ENCODE measurements at places on chromosomes 5 and 9. TPM values are rescaled to one million over a fixed set of nuclear protein-coding genes. Genes with fewer than 3 reads are reported as not detected.

- H3K4me1 ChIP-seq = no peaks in the 10 kb centered on the region
- H3K27me3 ChIP-seq = no peaks in the 10 kb centered on the region
- no peak overlapping the region for H3K27ac ChIP-seq
- H3K36me3 ChIP-seq = no peaks in the 10 kb centered on the region
- H3K4me3 ChIP-seq = no peak overlapping the region
Measured at GRCh38 chr5:174314261-174314660, 268.8 kb downstream of the NSG2 start.

DNA sequence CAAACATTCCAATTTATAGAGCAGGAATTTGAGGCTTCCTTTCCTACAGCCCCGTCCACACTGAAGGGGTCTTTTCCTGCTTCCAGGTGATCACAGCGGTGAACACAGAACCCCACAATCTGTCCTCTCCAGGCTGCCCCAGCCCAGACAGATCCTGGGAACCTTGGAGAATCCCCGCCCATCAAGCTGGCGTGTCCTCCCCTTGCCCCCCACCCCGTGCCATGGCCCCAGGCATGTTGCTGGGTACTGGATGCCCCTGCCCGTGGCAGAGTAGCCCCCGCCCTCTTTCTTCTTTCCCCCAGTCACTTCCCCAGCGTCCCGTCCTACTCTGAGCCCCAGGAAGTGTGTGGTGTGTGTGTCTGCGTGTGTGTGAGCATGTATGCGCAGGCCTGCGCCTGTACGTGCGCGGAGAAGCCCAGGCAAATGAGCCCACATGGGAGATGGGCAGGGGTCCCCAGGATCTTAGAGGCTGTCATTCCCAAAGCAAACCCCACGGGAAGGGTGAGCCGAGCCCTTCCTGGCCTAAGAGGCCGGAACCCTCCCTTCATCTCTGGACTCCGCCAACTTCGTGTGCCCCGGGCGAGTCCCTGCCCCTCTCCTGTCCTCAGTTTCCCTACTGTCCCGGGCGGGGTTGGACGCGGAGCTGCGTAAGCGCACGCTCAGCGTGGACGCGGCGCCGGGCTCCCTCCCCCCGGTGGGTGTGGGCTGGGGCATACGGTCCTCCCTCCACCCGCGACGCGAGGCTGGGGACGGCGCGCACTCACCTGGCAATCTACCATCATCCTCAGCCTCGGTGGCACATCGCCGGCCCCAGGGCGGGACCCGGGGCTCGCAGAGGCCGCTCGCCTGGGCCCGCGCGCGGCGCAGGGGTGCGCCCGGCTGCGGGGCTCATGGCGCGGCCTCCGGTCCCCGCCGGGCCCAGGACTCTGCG lies 15.2 kb downstream of the GBGT1 start:
- peak overlapping the region; percentile 94 for H3K4me3 ChIP-seq
- DNase-seq = no peak
- peaks cover 30% of the 10 kb centered on the region for H3K4me1 ChIP-seq

DNA sequence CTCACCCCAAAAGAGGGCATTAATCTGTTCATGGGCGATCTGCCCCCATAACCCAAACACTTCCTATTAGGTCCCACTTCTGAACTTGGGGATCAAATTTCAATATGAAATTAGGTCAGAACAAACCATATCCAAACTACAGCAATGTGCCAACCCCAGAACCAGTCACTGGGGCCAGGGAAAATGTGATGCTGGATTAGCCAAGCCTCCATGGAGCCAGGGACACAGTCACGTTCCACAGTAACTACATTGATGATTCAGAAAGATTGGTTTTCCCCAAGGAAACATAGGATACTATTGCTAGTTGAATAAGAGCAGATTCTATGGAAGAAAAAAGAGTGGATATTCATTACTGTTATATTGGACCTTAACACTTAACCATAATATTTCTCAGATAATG lies 84.2 kb downstream of the GIN1 start:
- no peaks in the 10 kb centered on the region for H3K36me3 ChIP-seq
- H3K27me3 ChIP-seq = no peaks in the 10 kb centered on the region
- H3K4me3 ChIP-seq = no peak overlapping the region
- DNase-seq = no peak
- no peaks in the 10 kb centered on the region for H3K4me1 ChIP-seq

DNA sequence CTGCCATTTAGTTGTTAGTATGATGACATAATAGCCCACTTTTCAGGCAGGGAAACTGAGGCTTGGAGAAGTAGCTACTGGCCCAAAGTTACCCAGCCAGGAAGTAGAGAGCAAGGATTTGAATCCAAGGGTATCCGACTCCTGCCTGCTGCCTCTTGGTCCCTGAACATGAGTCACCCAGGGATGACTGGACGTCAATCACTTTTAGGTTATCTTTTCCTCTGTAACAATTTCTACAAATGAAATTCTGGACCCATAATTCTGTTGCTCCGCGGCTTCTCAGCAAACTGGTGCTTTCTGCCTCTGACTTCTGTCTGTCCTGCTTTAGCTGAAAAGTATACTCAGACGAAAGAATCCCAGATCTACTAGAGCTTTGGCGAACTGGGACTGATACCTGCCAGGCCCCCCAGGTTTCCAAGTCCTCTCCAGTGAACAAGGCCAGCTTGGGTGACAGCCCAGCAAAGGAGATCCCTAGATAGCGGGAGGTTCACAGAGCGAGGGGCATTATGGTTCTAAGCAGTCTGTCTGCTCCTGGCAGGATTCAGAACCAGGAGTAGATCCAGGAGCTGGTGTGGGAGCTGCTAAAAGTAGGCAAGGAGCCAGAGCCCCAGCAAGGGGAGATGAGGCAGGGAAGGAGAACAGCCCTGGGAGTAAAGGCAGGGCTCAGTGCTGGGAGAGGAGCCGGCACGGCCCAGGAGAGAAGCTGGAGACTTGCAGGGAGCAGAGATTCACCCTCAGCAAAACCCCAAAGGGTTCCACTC lies 20.6 kb downstream of the OLFML2A start:
- peaks cover 25% of the 10 kb centered on the region for H3K36me3 ChIP-seq
- peaks cover 81% of the 10 kb centered on the region for H3K4me1 ChIP-seq
- no peak for DNase-seq
- no peak overlapping the region for H3K4me3 ChIP-seq
- H3K27me3 ChIP-seq = no peaks in the 10 kb centered on the region

GRCh38 chr9:76032797-76033373 lies 142.4 kb downstream of the PCSK5 start:
- no peaks in the 10 kb centered on the region for H3K27me3 ChIP-seq
- no peaks in the 10 kb centered on the region for H3K4me1 ChIP-seq
- H3K4me3 ChIP-seq = no peak overlapping the region
- DNase-seq = no peak
- no peak overlapping the region for H3K27ac ChIP-seq

The TLR4 gene
- 24.3 TPM for total RNA-seq

The CER1 gene
- not detected for total RNA-seq

Data from tibial nerve (tissue), 4 donors.